Stimulated activated CD8-positive, alpha-beta memory T cell treated with anti-CD3 and anti-CD28 coated beads, Interleukin-4, amount 100 ng/mL, for 4 hours (primary cell): ENCODE measurements at places on chromosomes 12 and 14.

DNA sequence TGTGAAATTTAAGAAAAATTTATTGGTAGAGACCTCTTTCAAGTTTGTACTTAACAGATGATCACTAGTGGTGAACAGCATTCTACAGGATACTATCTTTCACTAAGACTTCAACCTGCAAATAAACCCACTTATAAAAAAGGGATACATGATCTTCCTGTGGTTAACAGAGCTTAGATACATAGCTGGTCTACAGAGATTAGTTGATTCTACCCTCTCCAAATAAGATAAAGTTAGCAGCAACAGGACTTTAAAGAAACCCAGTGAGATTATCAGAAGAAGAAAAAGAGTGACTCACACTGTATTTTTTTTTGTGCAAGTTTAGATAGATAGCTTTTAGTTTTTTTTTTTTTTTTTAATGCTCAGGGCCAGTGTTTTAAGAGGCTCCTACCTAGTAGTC lies 34.5 kb downstream of the USP44 start:
- no peak for DNase-seq

GRCh38 chr14:88746052-88746451 lies 46.7 kb downstream of the EML5 start:
- no peak for DNase-seq

DNA sequence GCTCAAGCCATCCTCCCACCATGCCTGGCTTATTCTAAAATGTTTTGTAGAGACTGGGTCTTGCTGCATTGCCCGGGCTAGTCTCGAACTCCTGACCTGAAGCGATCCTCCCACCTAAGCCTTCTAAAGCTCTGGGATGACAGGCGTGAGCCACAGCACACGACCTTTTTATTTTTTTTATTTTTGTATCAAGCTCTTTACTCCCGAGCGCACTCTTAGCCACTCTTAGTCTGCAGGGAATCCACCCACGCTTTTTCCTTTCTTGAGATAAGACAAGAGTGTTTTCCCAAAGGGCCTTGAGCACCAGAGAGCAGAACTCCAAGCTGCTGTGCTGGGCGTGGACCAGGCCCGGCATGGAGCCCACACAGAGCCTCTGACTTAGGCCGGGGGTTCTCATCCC lies 23.4 kb downstream of the MAP1LC3B2 start:
- DNase-seq = no peak

DNA sequence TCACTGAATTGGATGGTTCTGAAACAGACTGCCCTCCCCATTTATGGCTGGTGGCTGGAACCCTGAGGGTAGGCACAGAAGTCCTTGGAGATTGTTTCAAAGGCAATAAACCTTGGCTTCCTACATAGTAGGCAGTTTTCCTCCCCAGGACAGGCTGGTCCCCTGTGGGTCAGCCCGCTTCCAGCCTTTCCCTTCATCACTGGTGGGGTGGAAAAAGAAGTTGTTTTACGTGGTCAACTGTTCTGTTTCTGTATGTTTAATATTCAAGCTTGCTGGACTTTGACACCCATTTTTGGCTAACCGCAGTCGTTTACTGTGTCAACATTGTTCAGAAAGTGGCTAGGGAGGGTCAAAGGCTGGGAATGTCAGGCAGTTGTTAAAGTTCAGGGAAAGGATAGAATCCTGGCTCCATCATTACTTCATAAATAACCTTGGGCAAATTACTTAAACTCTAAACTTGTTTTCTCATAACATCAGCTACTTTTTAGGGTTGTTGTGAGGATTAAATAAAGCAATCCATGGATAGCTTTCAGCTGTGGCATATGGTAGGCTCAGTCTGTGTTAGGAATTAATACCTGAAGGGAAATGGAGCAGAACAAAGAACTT lies 2.4 kb downstream of the KLHDC2 start:
- no peak for DNase-seq

GRCh38 chr12:32159925-32160324 lies 53.3 kb downstream of the BICD1 start:
- no peak for DNase-seq

GRCh38 chr12:111753144-111753881 lies 13.4 kb upstream of the ALDH2 start:
- no peak for DNase-seq

DNA sequence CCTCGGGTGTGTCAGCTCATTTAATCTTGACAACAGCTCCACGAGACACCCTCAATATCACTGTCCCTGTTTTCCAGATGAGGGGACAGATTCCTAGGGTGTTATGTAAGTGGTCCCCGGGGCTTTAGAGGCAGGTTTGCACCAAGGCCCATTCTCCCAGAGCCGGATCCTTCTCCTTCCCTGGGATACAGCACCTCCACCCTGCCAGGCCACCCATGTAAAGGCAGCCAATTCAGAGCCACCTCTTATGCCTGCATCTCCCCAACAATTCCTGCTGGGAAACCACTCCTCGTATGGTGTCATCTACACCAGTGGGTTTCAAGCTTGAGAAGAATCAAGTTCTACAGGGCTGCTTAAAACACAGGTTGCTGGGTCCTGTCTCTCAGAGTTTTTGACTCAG lies 4.1 kb upstream of the CYP46A1 start:
- DNase-seq = no peak

- no peak for DNase-seq
Observed at GRCh38 chr12:66152732-66153131, 17.1 kb downstream of the TMBIM4 start.

- DNase-seq = no peak
Observed at GRCh38 chr14:37483672-37484071, 111.4 kb downstream of the FOXA1 start.

GRCh38 chr12:1719139-1719538 lies 28.3 kb downstream of the ADIPOR2 start:
- no peak for DNase-seq

DNA sequence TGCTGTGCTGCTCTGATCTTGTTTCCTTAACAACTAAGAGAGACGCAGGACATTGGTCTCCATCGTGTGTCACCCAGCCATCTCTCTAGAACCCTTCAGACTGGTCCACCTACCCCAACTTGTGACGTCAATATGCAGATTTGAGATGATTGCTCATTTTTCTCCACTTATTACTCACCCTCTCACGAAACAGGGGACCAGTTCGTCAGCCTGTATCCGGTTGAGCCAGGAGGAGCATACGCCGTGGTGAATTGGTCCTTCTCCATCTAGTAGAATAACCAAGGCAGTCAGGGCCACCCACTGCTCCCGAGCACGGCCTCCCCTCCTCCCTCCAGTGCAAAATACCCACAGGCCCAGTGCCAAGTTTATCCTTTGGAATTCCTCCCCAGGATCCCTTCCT lies 36.2 kb upstream of the FBXO21 start:
- no peak for DNase-seq

DNA sequence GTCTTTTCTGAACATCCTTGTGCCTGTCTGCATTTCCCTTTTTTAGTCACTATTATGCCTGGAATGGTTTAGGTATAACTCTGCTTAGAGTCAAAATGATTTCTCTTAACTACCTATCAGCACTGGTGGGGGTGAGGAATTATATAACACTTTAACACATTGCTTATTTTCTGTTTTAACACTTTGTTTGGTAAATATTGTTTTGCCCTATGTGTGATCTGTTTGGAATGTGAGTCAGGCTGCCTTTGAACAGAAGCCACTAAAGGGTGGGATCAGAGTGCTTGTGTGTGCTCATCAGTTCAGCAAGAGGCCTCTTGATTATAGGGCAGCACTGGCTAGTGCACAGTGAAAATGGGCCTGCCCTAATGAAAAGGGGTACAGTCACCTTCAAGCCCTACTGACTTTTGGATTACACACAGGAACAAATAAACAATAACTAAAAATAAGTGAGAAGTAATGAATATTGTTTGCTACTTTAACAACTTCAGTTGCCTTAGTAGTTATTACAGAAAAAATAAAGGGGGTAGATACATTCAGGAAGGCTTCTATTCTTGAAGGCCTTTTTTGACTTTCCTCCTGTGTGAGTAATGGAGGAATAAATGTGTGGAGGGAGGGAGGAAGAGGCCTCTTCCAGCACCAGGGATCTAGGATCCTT lies 23.2 kb downstream of the NGDN start:
- no peak for DNase-seq

DNA sequence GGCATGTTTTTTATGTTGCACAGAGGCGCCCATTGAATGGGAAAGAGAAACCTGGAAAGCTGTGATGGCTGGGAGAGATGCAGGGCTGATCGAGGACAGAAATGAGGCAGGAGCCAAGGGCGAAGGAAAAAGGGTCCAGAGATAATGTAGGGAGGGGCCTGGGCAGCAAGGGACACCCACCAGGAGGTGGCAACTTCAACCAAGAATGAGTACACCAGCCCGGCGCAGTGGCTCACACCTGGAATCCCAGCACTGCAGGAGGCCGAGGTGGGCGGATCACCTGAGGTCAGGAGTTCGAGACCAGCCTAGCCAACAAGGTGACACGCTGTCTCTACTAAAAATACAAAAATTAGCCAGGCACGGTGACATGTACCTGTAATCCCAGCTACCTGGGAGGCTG lies 4.0 kb downstream of the SSH1 start:
- DNase-seq = no peak

GRCh38 chr12:94671917-94672316 lies 21.6 kb upstream of the TMCC3 start:
- no peak for DNase-seq

DNA sequence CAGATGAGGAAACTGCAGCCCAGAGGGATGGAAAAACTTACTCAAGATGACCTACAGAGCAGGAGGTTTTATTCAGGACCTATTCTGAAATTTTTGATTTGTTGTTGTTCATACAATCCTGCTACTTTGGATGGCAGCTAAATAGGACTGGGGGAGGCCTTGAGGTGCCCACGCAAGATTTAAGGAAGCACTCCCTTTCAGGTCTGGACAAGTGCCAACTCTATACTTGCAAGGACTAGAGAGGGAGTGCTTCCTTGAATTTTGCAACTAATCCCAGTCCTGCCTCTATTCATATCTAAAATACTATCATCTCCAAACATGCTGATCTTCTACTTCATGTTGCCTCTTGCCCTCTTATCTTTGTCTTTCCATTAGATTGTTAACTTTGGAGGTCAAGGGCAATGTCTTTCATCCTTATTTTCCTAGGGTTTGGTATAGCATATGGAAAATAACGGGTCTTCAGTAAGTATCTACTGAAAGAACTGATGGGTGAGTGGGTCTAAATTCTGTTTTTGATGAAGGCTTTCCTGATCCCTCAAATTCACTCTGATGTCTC lies 28.6 kb upstream of the PPM1H start:
- DNase-seq = no peak

GRCh38 chr12:54273981-54274380 lies 5.9 kb downstream of the CBX5 start:
- DNase-seq = no peak

DNA sequence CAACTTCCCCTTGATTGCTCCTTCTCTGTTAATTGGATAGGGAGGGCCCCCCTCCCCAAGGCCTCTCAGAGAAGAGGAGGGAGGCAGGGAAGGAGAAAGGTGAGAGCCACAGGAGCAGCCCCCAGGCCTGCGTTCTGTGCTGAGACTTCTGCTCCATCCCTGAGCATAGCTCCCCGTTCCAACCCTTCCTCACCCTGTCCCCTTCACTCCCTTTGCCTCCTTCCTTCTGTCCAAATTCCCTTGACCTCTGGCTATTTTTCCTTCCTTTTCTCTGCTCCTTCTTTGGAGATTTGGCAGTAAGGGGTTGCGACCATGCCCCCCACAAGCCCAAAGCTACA lies 788 bp upstream of the ASIC1 start:
- no peak for DNase-seq

DNA sequence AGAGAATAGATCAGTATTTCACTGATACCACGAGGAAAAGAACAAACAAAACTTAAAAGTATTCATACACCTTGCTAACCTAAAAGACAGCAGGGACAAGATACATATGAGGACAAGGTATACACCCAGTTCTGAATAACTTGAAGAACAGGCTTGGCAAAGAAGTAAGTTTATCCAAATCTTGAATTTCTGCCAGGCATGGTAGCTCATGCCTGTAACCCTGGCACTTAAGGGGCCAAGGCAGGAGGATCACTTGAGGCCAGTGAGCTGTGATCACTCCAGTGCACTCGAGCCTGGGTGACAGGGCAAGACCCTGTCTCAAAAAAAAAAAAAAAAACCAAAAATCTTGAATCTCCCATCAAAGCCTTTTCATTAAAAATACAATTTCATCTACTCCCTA lies 25.0 kb downstream of the EIF2S1 start:
- DNase-seq = no peak

GRCh38 chr12:1919763-1920162 lies 1.3 kb upstream of the CACNA2D4 start:
- DNase-seq = no peak

- DNase-seq = no peak
Observed at GRCh38 chr12:14260011-14260993, 105.2 kb upstream of the ATF7IP start.

- no peak for DNase-seq
Observed at GRCh38 chr12:4433745-4434058, 11.9 kb downstream of the FGF6 start.

GRCh38 chr14:86221000-86221399 lies 691.1 kb downstream of the FLRT2 start:
- no peak for DNase-seq

DNA sequence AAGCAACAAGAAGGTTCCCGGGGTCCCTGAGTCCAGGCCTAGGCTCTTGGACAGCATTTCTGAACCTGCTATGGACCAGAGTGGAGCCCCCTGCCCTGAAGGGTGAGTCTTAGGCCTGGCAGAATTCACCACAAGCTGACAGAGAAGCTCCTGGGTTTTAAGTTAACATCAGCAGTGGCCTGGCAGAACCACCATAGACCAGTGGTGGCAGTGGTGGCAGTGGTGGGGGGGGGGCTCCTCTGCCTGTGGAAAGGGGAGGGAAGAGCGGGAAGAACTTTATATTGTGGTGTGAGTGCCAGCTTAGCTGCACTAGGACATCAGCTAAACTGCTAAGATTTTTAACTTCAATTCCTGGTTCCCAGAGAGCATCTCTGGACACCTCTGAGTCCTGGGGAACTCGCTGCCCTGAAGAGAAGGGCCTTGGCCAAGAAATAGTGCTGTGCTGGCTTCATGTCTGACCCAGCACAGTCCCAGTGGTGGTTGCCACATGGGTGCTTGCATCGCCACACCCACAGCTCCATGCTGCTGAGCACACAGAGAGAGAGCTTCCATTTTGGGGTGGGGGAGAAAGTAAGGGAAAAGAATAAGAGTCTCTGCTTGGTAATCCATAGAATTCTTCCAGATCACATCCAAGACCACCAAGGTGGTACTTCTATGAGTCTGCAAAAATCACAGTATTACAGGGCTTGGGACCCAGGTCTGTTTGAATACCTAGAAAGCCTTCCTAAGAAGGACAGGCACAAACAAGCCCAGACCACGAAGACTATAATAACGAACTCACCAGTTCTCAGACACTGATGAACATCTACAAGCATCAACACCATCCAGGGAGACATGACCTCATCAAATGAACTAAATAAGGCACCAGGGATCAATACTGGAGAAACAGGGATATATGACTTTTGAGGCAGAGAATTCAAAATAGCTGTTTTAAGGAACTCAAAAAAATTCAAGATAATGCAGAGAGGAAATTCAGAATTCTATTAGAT lies 20.4 kb upstream of the RNF212B start:
- no peak for DNase-seq

- no peak for DNase-seq
Observed at GRCh38 chr14:79473651-79474050, 737.7 kb downstream of the DIO2 start.
